Suppressor macrophage treated with lipopolysaccharide for 1 hour (primary cell): ENCODE measurements at places on chromosomes 2 and 18.

- no peak for DNase-seq
Measured at GRCh38 chr2:21047141-21048009, 3.5 kb upstream of the APOB start.

GRCh38 chr18:76385681-76385975 is 109.4 kb downstream of the ZNF516 start:
- DNase-seq = no peak

GRCh38 chr2:177784745-177785067 is 287.9 kb downstream of the PDE11A start:
- DNase-seq = no peak

DNA sequence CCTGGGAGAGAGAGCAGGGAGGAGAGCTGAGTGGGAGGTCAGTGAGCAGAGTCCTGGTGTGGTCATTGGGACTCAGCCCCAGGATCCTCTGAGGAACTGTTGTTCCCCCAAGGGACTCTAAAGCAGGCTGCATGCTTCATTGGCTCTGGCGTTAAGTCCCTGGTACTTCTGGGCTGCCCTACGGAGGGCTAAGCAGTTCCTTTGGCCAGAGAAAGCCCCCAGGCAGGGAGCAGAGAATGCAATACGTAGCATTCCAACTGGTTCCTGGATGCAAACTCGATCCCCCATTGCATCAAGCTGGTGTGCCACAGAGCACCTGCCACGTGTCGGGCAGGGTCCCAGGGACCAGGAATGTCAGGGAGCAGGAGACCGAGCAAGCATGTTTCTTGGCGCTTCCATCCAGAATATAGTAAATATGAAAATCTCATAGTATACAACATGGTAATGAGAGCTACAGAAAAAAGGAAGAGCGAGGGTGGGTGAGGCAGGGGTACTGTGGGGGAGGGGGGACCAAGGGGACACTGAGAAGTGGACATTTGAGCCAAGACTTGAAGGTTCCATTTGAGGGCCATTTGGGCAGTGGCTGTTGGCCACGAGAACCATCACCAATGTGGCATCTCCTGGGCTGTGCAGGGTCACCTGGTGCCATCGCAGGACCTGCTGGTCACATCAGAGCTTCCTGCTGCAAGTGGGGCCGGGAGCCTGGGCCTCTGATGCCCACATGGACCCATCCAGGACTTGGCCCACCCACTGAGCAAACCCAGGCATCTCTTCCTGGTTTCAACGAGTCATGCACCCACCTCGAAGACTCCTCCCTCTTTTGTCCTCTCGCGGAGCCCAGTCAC is 160.4 kb downstream of the ASB1 start:
- DNase-seq = peak; percentile 8

- DNase-seq = no peak
Measured at GRCh38 chr2:177396703-177397460, 4.3 kb downstream of the AGPS start.

DNA sequence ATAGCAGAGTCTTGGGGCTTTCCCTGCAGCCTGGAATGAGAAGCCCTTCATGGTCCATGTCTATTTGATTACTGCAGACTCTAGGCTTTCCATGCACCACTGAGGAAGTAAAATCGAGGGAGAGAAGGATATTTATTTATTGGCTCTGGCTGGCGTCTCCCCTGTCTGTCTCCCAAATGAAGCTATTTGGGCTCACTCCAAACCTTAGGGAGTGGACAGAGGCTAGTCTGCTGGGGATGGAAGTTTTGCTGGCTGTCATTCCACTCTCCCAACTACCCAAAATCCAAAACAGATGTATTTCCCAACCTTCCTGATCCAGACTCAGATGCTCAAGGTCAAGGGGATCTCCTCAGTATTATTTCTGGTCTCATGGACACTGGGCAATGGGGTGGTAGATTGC is 33.7 kb downstream of the TMEM17 start:
- no peak for DNase-seq

GRCh38 chr2:130798472-130799218 is 38.1 kb upstream of the ARHGEF4 start:
- DNase-seq = no peak

- DNase-seq = no peak
Measured at GRCh38 chr2:165357758-165358157, 111.7 kb upstream of the CSRNP3 start.

DNA sequence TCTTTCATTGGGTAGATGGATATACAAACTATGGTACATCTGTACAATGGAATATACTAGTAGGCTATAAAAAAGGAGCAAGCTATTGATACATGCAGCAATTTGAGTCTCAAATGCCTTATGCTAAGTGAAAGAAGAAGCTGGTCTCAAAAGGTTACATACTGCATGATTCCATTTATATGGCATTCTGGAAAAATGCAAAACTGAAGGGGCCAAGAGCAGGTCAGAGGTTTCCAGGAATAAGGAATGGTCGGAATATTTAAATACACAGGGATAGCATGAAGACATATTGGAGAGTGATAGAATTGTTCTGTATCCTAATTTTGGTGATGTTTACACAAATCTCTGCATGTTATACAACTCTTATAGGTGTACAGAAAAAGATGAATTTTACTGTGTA is 85.8 kb downstream of the BABAM2 start:
- no peak for DNase-seq

DNA sequence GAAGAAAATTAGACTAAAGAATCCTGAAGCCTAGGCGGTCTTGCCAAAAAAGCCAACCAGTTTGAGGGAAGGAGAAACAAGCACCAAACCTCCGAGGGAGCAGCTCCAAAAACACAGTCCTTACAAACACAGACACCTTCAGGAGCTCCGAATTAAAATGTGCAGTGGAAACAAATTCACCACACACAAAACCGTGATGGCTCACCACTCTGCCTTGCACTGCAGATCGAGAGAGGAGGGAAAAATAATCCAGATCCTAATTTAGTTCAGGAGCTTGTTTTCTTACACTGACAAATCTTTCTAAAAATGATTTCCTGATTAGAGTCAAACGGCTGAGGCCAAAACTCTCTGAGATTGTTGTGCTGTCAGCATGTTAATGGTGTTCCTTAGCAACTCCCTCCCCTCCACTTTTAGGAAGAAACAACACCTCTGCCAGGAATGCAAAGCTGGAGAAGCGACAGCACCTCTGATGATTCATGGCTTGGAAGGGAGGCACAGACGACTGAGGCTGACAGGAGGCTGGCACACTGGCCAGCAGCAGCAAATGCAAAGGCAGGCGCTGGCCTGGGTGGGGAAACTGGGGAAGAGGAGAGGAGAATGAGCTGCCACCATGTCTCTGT is 249.4 kb upstream of the KLHL29 start:
- no peak for DNase-seq

DNA sequence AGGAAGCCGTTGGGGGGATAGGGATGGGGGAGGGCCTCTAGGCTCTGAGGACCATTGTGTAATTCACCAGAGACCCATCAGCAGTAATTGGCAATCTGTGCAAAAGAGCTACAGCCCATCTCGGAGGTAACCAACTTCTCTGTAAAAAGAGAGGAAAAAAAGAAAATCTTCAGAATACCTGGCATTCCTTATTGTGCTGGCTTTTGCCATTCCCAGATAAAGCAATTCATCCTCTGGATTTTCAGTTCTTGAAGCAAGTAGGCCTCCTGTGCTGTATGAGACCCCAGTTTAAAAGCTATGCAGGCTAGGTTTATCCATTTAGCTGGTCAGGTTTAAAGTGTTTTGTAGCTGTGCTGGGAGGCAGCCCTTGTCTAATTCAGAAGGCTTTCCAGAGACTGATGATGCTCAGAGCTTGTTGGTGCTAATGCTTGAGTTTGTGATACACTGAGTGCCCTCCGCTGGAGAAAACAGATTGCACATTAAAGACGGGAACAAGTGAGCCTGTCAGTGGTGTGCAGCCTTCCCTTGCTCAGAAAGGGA is at the start of gene LRRTM4:
LRRTM4 (minus strand) TSS at position 446 of the 540 bp plus-strand sequence.
- no peak for DNase-seq

GRCh38 chr2:151777935-151778334 is 43.7 kb upstream of the NEB start:
- no peak for DNase-seq

GRCh38 chr2:170505631-170506275 is 209.4 kb upstream of the SP5 start:
- no peak for DNase-seq

DNA sequence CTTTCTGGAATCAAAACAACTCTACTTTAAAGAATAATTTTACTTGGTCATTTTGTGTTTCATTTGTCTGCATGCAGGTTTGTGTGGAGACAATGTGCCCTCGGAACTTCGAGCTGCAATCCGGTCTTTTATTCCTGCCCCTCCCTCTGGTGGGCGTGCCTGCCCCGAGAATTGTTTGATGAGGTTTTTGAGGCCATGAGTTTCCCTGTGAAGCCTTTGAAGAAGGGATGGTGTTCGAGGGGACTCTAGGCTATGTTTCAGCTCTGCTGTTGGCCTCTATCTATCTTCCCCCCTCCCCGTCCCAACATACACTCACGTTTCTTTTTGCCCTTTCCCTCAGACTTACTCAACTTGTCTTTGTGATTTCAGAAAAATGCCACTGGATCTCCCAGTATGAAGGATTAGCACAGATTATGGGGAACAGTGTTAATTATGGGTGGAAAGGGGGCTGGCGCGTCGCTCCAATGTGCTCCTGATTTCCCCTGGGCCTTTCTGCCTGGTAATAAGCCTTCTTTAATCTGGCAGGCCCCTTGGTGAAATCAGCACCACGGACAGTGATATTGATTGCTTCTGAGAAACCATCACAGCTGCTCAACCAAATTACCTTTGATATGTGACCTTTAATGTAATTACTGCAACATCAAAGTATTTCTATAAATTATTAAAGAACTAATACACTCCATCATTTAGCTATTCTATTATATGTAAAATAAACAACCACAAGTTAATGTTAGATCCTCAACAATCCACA is 82.2 kb downstream of the CELF4 start:
- DNase-seq = no peak

GRCh38 chr2:47119001-47119400 is 36.1 kb downstream of the STPG4 start:
- DNase-seq = no peak

GRCh38 chr2:238009563-238009962 is 42.7 kb downstream of the UBE2F start:
- DNase-seq = peak; percentile 26

DNA sequence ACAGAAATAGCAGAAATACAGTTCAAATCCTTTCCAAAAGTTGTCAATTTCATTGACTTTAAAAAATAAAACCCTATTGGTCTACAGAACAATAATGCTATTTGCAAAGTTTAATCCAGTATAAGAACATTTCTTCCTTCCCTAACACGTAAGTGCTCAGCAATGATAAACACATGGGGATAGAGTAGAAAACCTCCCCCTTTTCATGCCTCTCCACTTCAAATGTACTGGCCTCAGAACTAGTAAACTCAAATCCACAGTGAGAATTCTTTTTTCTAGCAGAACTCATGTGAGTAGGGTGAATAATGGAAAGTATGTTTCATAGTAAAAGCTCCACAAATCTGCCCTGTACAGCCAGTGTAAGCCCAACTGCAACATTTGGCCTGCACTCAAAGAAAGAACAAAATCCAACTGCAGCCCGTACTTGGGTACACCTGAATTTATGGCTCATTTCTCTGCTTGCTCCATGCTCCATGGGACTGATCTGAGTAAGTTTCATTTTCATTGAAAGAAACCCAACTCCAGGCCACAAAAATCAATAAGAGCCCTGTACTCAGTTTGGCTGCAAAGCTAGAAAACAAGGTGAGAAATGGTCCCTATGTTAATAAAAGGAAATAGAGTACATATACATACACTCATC is 115.0 kb upstream of the RMDN2 start:
- DNase-seq = no peak

DNA sequence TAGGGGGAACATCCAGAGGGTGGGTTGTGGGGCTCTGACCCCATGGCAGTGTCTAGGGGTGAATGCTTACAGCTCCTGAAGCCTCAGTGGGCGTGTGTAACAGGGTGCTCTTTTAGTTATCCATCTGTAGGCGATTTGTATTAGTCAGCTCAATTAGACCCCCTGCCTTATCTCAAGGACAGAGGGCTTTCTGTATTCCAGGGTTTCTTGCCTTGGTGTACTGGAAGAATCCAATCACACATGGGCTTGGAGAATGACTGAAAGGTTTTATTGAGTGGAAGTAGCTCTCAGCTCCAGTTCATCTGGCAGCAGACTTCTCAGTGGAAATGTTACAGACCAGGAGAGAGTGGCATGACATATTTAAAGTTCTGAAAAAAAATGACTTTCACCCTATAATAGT is 334.0 kb upstream of the GCFC2 start:
- DNase-seq = no peak

GRCh38 chr2:38600242-38600891 is 2.4 kb downstream of the HNRNPLL start:
- DNase-seq = no peak

DNA sequence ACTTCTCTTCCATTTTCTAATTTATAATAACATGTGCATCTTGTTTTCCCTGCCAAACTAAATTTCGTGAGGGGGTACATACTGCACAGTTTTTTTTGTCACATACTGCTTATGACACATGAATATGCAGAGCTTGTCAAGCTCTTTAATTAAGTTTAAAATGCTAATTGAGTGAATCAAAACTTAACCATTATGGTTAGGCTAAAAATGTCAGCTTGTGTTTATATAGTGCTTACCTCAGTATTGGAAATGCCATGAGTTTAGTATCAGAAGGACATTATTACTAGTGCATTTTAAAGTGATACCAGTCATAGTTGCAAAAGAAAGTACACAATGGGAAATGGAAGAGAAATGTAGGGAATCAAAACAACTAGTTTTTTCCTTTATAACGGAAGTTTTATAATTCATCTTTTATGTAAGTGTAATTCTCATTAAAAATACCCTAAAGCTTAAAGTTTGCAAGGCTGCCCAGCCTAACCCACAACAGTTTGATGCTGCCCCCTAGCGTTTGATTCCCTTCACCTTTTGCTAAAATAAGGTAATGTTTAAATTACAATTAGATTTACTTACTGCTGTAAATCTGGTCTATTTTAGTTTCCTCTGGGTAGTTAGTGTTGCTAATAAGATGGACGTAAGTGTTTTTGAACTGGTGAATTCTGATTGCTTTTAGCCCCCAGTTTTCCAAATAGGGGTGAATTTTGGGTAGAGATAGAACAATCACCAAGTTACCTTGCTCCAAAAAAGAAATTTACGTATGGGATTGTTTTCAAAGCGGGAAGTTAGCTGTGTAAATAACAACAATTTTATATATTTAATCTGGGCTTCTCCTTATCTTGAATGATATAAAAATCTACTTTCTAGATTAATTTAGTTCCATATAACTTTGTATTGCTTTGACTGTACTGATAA is 3.2 kb downstream of the SLC39A10 start:
- peak; percentile 91 for DNase-seq

DNA sequence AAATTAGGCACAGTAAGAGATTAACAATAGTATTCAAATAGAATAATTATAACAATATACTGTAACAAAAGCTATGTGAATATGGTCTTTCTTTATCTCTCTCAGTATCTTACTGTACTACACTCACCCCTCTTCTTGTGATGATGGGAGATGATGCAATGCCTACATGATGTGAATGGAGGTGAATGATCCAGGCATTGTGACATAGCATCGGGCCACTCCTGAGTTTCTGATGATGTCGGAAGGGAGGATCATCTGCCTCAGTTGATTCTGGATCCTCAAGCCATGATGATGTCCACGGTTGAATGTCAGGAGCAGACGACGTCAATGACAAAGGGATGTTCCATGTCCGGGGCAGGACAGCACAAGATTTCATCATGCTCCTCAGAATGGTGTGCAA is 268.3 kb upstream of the MGAT5 start:
- no peak for DNase-seq

GRCh38 chr2:191234376-191234775 is 10.8 kb upstream of the MYO1B start:
- DNase-seq = no peak
